ENCODE measurements at places on chromosomes 7 and 10.

DNA sequence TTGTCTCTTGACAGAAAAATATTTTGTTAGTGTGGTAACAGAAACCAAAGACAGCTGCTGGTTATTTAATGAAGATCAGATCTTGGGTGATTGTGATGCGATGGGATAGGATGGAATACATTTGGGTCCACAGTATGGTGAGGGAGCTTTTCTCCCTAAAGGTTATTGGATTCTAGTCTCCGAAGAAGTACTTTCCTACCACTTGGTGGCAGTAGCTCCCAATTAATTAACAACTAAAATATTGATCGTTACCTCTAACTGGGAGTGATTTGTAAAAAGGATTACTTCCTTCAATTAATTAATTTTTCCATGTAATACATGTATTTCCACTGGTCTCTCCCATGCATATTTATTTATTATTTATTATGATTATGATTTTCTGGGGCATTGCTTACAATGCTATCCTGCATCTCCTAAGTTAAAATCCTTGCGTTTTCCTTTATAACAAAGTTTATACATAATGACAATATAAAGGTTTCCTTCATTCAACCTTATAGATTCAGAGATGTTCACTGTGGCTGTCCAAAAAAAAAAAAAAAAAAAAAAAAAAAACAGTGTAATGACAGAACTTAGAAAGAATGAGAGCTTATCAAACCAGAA lies 25.6 kb downstream of the TMEM196 start:
- DNase-seq = no peak

DNA sequence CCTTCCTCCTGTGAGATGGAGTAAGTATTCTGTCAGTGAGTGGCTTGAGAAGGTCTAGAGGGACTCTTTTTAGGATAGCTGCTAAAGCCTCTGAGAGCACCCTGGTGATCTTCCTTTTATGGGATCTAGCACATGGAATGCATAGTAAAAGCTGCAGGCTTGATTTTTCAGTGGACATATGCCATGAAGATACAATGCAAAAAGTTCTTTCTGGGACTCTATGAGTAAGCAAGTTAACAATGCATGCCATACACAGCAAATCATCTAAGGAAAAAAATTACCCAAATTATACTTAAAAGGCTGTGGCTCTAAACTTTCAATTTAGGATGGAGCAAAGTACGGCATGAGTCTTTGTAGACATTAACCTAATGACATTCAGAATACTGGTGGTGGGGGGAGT lies 154.5 kb downstream of the SGMS1 start:
- DNase-seq = no peak

DNA sequence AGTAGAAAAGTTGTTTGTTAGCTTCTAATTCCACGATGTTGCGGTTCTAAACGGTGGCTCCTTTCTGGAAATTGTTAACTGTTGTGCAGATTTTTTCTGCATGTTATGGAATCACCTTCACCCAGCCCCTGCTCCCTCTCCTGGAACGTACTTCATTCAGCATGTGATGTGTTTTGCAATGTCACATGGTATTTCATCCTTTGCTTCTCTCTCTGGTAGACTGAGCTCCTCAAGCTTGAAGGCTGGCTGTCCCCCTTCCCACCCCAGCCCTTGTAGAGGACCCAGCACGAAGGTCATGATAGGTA lies 4.4 kb downstream of the PPP2R2D start:
- no peak for DNase-seq

GRCh38 chr7:37344886-37345579 lies 103.6 kb downstream of the ELMO1 start:
- DNase-seq = no peak

DNA sequence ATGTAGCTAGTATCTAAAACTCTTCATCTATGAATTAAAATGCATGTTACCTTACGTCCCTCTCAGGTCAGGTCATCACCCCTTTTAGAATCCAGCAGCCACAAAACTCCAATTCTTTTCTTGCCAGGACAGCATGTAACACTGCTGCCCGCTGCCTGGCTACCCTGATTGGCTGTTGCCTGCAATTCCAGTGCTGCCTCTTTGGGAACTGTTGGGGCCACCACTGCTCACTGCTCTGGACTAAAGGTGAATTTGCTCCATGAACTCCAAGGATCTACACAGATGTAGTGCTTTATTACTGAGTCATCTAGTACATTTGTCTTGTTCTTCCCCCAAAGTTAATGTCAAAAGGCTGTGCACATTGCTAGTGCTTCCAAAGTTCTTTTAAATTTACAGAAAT lies 40.4 kb downstream of the SCIN start:
- no peak for DNase-seq

DNA sequence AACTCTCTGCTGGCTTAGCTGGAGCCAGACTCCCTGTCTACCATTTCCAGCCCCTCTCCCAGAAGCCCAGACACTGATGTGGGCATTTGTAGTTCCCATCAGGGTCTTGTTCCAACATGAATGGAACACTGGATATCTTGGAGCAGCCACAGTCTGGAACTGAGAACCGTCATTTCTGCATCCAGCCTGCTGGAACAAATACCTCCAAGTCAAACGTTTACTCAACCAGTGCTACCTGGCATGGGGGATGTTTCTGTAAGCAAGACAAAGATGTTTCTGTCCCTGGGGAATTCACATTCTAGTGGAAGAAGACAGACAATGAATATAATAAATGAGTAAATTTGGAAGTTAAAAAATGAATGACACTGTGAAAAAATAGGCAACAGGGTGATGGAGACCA lies 70.8 kb upstream of the ZNF438 start:
- no peak for DNase-seq

- DNase-seq = no peak
Observed at GRCh38 chr10:87925570-87925969, 62.1 kb downstream of the PTEN start.

All from activated T-helper 1 cell treated with anti-CD3 and anti-CD28 coated beads, Interleukin-2, amount 50 U/mL, for 16 hours (primary cell).